C1 segment of cervical spinal cord (tissue), 14 donors: ENCODE measurements at places on chromosomes 16 and 17.

DNA sequence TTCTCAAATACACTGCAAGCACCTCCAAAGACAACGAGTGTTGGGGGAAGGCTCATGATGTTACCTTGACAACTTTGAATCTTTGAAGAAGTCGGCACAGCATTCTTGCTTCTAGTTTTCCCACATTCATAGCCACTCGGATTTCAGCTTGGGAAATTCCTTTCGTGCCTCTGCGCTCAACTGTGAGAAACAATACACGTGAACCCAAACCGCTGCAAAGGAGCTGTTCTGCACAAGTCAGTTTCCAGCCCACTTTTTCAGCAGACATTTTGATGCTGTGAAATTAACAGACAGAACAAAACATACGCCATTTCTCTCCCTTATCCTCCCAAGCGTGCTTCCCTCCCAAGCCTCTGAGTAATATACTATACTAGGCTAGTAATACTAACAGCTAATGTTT lies 41.2 kb downstream of the GTF3C1 start:
- DNase-seq = no peak

GRCh38 chr17:13957636-13958035 lies 111.7 kb upstream of the COX10 start:
- DNase-seq = no peak

DNA sequence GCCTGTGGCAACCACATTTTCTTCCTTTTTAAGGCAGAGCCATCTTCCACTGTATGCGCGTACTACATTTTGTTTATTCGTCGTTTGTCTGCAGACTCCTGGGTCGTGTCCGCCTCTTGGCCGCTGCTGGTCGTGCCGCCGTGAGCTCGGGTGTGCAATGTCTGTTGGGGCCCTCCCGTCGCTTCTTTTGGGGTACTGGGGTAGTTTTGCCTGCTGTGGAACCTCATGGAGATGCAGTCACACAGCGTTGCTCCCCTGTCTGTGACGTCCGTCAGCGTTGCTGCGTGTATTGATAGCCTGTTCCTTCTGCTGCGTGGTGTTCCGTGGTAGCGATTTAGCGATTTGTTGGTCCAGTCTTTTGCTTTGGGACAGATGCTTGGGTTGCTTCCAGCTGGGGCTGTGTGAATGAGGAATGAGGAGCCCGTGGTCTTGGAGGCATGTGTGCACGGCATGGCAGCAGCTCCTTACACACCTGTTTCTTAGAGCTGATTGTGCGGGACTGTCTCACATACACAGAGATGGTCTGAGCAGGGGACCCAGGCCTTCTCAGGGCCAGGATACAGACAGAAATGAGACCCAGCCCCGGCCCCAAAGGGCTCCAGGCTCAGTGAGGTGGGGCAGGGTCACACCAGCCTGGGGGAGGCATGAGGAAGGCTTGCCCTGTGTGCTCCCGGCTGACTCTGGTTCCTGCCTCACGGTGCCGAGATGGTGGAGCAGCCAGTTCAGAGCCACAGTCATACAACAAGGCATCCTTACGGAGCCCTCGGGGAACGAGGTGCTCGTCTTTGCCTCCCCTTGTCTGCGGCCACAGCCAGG lies 78.4 kb upstream of the GSE1 start:
- no peak for DNase-seq

DNA sequence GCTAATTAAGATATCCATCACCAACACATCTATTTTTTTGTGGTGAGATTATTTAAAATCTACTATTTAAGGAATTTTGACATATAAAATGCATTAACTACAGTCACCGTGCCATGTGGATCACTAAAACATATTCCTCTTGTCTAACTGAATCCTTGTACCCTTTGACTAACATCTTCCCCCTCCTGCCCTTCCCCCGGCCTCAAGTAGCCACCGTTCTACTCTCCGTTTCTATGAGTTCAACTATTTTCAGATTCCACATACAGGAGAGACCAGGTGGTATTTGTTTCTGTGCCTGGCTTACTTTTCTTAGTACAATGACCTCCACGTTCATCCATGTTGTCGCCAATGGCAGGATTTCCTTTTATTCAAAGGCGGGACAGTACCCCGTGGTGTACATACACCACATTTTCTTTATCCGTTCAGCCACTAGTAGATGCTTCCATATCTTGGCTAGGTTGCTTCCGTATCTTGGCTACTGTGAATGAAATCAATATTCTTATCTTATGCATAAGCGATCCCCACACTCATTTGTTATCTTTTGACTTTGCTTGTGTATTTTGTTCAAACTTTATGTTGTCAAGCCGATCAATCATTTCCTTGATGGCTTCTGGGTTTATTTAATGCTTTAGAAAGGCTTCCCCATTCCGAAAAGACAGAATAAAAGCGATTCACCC lies 134.7 kb downstream of the KCNJ12 start:
- DNase-seq = no peak

GRCh38 chr16:50681021-50681885 lies at the start of gene SNX20:
TSS of gene SNX20 (minus strand) at chr16:50681312. CDS start at chr16:50677526, 3,786 bp downstream.
- DNase-seq = no peak

GRCh38 chr17:45302649-45303173 lies 14.1 kb downstream of the MAP3K14 start:
- no peak for DNase-seq

DNA sequence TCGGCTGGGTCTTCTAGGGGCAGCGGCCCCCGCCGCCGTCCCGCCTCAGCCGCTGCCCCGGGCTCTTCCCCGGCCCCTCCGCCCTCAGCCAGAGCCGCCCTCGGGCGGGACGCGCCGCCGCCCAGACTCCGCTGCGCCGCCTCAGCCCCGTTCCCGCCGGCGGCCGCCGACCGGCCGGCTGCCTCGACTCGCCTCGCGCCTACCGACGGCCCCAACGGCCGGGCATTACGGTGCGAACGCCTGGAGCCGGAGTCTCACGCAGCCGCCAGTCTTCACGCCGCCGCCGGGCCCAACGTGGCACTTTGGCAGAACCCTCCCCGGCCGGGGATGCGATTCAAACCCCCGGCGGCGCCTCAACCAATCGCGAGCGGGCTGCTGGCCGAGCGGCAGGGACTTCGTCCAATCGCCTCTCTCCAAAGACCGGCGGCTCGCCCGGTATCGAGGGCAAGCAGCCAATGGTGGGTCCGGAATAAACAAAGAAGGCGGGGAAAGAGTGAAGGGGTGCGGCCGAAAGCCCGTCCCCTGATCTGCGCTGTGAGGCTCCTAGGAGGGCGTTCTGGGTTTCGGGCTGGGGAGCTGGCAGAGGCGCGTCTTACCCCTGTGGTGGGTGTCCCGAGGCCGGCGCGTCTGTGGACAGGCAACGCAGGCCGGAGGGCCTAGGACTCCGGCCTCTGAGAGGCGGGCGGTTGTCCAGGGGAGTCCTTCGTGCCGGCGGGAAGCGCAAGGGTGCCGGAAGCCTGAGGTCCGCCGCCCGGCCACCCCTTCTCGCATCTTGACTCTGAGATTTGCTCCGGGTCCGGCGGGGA lies at the start of gene CDR2:
TSS of gene CDR2 (minus strand) at position 309 of the 806 bp plus-strand sequence. CDS start 310 bp downstream, outside the sequence.
- peak; percentile 95 for DNase-seq

- peak; percentile 51 for DNase-seq
These were observed 40.8 kb upstream of the SEC14L1 start for GRCh38 chr17:77099997-77100396.

- no peak for DNase-seq
These were observed 129.6 kb upstream of the CDH13 start for GRCh38 chr16:82497139-82497538.

DNA sequence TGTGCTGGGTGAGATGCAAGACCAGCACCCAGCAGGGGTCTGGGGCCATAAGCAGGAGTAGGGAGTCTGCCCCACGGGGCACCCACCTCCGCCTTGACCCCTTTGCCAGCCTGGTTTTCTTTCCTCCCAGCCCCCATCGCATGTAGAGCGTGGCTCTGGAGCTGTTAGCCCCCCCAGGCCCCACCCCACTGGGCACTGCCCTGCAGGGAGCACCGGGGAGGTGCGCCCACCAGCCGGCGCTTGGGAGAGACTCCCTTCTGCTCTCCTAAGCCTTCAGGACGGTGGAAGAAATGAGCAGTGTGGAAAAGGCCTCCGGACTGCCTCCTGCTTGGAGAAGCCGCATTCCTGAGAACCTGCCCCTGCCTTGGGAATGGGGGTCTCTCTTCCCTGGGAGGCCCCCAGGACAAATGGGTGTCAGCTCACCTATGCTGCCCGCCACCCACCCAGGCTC lies 186.2 kb downstream of the IRF8 start:
- DNase-seq = no peak

GRCh38 chr17:81203136-81203535 lies 19.6 kb downstream of the CEP131 start:
- DNase-seq = no peak

DNA sequence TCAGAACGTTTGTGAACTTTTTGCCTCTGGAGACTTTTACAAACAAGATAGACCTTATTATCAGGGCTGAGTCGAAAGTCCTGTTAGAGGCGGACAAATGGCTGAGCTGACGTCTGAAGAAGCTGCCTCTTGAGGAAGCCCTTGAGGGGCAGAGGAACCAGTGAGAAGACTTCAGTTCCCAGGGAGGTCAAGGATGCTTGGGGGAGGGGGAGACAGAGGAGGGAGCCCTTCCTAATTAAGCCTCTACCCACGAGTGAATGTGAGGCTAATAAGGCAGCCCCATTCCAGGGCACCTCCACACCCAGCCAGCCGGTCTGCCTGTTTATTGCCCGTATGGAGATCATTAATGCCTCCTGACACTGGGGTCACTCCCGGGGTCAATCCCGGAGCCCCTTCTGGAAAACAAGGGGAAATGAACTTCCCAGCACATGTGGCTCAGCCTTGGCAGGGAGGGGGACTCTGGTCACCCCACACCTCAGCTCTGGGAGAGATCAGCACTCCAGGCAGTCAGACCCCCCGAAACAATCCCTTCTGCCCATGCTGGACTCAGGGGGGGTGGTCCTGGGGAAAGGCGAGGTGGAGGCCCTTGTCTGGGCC lies 9.2 kb upstream of the TBX4 start:
- DNase-seq = no peak

DNA sequence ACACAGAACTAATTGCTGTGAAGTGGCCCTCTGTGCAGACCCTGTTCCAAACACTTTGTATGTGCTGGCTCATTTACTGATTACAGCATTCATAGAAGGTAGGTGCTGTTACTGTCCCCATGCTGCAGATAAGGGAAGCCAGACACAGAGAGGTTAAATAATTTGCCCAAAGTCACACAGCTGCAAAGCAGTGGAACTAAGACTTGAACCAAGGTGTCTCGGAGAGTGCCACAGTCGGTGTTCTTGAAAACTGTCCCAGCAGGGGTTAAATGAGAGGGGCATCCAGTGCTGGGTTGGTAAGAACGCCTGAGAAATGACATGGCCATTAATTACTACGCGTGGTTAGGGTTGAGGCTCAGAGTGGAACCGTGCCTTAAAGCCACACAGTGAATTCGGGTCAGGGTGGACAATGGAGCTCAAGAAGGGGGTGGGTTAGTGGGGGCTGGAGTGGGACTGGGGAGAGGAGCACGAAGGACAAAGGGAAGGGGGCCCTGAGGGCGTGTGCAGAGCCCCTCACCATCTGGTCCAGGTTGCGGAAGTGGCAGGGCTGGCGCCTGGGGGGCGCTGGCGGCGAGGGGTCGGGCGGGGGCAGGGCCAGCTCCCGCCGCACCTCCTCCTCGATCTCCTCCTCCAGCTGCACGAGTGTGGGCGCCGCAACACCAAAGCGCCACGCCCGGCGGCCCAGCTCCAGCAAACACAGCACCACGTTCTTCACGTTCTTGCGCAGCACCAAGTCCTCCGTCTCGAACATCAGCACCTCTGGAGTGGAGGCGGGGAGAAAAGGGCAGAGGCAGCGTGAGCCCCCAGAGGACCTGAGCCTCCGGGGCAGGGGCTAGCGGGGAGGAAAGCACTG lies 3.3 kb downstream of the GAS2L2 start:
- DNase-seq = no peak

DNA sequence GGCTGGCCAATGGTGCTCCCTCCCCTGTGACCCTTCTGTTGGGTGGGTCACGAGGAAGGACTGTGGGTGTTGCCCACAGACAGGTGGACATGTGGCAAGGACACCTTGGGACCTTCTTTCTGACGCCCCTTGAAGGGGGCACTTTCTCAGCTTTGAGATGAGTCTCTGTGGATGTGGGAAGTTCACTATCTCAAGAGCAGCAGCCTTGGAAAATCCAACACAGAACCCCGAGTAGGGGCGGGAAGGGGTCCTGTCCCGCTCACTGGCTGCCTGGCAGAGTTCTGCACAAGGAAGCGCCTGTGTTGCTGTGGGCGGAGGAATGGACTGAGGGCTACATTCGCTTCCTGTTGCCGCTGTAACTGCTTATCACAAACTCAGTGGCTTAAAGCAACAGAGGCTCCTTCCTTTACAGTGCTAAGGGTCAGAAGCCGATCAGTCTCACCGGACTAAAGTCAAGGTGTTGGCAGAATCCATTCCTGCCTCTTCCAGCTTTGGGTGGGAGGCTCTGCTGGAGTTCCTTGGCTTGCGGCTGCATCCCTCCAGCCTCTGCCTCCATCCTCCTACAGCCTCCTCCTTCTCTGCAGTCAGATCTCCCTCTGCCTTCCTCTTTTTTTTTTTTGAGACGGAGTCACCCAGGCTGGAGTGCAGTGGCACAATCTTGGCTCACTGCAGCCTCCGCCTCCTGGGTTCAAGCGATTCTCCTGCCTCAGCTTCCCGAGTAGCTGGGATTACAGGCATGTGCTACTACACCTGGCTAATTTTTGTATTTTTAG lies 305.2 kb downstream of the SEC14L1 start:
- no peak for DNase-seq

- no peak for DNase-seq
These were observed 495 bp downstream of the TXNDC17 start for GRCh38 chr17:6641247-6641863.

DNA sequence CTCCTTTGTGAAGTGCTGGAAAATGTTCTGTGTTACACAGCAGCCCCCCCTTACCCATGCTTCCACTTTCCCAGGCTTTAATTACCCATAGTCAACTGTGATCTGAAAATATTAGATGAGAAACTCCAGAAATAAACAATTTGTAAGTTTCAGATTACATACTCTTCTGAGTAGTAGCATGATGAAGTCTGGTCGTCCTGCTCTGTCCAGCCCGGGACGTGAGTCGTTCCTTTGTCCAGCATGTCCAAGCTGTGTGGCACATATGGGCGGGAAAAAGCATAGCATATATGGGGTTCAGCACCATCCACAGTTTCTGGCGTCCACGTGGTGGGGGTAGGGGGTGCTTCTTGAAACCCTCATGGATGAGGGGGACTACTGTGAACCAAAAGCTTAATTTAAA lies 83.5 kb downstream of the BANP start:
- no peak for DNase-seq

- DNase-seq = no peak
These were observed 4.4 kb downstream of the TMEM92 start for GRCh38 chr17:50278526-50279180.

DNA sequence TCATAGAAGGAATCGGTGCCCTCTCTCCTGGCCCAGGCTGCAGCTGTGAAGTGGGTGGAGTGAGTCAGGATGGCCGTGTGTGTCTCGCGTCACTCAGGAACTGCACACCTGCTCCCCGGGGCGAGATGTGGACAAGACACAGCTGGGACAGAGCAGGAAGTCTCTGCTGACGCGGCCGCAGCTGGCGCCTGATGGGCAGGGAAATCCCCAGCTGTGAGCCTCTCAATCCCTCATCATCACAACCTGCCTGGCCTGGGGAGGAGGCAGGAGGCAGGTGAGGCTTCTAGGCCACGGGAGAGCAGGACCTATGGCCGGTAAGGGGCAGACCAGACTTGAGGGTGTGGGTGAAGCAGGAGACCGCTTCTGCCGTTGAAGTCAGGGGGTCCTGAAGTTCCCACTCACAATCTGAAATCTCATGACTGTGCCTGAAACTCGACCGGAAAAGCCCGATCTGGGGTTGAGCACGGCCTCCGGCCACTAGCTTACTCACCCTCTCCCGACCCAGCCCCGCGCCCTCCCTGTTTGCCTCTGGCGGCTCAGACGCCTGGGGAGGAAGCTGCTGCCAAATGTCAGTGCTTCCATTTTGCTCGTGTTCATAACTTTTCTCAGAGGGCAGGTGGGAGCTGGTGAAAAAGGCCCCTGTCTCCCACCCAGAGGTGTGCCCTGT lies 1.1 kb upstream of the TRPV3 start:
- DNase-seq = no peak
